ENCODE measurements at places on chromosomes 16 and 17.

- DNase-seq = no peak
Observed at GRCh38 chr17:52047086-52047485, 111.4 kb downstream of the CA10 start.

DNA sequence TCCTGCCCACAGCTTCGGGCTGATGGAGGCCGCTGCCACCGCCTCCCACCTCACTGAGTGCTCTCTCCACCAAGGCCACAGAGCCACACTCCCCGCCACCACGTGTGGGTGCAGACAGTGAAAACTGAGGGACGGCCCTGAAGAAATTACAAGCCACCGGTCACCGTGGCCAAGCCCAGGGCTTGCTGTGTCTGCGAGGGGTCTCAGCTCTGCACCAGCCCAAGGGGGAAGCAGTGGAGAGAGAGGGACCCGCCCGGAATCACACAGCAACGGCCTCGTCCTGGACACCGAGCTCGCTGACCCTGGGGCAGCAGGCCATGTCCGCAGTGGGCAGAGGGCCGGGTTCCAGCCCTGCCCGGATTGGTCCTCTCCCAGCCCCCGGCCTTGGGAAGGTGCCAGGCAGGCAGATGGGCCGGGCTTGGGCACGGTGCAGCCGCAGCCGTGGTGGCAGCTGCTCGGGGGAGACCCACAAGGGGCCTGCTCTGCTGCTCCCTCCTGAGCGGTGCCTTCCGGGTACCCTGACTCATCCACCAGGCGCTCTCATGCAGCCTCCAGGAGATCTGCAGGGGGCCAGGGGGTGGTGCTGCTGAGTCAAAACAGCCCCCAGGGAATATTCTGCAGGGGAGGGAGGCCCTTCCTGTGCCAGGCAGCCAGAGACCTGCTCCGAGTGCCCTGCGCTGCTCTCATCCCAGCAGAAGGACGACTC lies 52.0 kb downstream of the CBFA2T3 start:
- DNase-seq = no peak

DNA sequence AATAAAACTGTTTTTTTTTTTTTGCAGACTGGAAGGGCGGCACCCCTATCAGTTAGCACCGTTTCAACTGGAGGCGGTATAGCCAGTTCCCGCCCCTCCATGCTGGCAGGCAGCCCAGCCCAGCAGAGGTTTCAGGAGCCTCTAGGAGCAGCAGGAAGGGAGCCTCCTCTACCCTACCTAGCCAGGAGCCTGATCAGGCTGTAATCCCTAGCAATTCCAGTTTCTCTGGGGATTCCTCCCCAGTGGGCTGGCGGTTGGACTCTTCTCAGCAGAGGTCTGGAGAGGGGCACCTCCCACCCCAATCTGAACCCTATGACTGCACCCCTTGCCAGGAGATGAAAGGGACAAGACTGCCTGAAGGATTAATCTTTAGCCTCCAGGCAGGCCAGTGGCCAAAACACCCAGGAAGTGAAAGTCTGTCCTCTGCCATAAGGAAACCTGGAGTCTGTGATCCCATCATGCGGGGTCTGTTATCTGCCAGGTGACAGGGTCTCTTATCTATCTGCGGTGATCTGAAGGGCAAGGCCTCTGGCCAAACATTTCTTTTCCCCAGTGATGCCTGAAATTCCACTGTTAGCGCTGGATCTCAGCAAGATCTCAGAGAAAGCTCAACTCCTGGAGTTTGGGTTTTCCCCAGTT lies 4.9 kb upstream of the CDH1 start:
- peak; percentile 93 for DNase-seq

DNA sequence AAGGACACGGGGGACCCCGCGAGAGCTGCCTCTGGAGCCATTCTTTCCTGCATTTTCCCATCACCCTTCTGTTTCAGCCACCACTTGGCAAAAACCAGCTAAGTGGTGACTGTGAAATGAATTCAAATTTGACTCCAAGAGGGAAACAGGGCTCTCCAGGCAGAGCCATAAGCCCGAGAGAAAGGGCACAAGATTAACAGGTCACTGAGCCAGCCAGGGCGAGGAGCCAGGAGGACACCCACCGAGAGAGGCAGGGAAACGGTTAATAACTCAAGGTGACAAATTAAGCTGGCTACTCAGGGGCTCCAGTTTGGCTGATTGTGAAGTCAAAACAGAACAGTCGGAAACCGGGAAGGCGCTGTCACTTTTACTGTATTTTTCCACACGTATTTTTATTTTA lies 67.8 kb upstream of the SOX9 start:
- no peak for DNase-seq

DNA sequence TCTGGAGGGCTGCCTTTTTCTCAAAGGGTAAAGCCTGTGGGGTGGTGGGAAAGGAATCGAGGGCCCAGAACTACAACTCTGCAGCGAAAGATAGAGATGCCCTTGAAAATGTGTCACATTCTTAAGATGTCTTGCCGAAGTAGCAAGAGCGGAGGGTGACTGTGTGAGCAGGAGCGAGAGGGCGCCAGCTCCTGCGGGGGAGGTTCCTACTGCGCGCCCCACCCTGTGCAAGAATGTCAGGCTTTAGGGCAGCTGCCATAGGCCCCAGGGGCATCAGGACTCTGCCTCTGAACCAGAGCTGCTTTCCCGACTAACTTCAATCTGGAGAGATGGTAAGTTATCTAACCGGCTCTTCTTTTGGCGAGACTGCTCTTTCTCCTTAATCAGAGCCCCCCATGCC lies 11.8 kb upstream of the ITGAE start:
- DNase-seq = no peak

- DNase-seq = no peak
Observed at GRCh38 chr17:67438667-67439066, 61.6 kb downstream of the PITPNC1 start.

GRCh38 chr16:75458029-75458428 lies 6.5 kb downstream of the TMEM170A start:
- no peak for DNase-seq

GRCh38 chr16:70706948-70707465 lies 21.2 kb upstream of the MTSS2 start:
- no peak for DNase-seq

GRCh38 chr16:73228649-73229048 lies 180.7 kb upstream of the ZFHX3 start:
- DNase-seq = no peak

- no peak for DNase-seq
Observed at GRCh38 chr16:57986196-57986595, 14.3 kb downstream of the ZNF319 start.

GRCh38 chr16:13483121-13483520 lies 436.8 kb upstream of the ERCC4 start:
- DNase-seq = no peak

DNA sequence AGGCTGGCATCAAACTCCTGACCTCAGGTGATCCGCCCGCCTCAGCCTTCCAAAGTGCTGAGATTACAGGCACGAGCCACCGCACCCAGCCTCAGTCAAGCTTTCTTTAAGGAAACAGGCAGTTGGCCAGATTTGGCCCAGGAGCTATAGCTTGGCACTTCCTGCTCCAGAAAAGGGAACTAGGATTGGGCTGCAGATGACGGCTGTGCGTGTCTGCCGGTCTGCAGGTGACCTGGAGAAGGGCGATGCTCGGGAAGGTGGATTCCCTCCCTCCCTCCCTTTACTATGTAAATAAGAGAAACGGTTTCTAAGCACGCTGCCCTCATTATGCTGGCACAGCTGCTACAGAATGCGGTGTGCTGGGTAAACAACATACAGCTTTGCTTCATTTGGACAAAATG lies 215.9 kb downstream of the RPTOR start:
- DNase-seq = peak; percentile 73

GRCh38 chr16:31216422-31217135 lies at the start of gene PYDC1:
TSS of gene PYDC1 (minus strand) at chr16:31217135. CDS start at chr16:31217028, 107 bp downstream.
- no peak for DNase-seq

- DNase-seq = no peak
Observed at GRCh38 chr16:11121914-11122692, 133.9 kb downstream of the SOCS1 start.

GRCh38 chr17:8503368-8503767 lies 67.7 kb downstream of the NDEL1 start:
- DNase-seq = no peak

DNA sequence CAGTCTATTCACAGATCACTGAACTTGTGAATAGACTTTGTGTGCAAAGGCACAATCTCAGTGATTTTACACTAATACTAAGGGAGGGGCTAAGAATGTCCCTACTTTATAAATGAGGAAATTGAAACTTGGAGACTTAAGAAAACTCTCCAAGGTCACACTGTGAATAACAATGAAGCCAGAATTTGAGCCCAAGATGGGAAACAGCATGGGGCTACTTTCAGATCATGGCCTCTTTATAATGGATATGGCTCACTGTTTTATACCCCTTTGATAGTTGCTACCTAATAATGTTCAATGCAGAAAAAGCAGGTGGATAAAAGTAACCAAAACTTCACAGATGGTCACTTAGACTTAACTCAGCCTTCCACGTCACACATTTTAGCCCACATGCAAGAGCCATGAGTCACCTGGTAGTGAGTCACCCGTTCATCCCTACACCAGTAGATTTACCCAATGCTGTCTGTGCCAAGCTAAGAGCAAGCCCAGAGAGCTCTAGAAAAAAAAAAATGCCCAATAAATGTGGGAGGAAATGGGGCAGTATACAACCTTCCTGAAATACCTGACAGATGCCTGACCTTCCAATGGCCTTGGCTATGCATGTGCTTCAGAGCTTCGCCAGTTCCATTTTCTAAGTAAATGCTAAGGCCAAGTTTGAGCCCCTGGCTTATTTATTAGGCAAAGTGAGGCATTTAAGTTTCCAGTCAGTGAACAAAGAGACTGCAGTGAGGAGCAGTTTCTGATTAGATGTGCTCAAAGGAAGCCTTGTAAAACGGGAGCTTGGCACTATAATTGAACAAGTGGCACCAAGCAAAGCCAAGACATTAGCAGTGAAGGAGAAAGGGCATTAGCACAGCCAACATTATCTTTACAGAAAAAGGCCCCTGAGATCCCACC lies 219.7 kb downstream of the TMEM114 start:
- DNase-seq = peak; percentile 15

DNA sequence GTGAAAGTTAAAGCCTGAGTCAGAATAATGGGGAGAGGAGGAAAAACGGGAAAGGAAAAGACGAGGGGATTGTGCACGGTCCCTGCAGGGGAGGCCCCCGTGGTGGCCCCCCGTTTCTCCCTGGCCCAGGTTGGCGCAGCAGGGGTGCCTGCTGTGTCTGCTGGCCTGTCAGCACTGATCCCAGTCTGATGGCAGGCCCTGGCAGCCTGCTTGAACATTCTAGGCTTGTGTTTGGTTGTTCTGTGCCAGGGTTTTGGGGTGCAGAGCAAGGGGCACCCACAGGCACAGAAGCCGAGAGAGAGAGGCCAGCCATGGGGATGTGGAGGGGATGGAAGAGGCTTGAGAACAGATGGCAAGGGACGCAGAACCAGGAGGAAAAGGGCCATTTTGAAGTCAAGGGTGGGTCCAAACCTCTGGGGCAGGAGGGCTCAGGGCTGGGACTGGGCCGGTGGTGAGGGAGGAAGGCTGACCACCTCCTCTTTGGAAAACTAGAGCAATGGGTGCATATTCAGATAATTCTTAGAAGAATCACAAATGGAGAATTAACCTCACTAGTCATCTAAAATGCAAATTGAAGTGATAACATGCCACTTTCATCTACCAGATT lies 35.9 kb downstream of the TBX4 start:
- no peak for DNase-seq

DNA sequence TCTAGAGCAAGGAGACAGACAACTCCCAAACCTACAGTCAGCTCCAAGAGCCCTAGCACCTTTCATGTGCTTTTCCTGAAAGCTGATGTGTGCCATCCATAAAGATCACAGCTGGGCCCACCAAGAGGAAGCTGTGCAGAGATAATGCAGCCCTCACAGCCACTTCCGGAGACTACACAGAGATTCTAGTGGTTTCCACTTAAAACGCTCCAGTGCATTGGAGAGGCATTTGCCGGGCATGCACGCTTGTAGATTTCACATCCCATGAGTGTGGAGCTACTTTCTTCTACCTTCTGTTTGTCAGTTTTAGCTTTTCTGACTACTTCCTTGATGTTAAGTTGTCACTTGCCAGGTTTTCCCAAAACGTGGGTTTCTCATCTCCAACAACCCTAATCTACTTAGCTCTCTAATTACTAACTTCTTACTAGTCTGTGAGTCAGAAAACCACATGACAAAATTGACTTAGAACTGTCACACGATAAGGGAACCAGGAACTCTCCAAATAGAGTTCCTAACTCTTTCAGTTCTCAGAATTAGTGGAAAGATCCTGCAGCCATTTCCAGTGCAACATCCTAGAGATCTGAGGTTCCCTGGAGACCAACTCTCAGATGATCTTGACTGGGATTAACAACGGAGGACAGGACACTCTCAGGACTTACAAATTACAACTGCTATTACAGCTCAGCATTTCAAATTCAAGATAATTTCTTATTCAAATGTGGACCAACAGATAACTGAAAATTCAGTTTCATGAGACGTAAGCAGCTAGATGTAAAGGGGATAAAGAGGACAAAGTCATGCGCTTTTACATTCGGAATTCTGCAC lies 28.6 kb downstream of the PMP22 start:
- no peak for DNase-seq

GRCh38 chr17:67349420-67349819 lies 17.0 kb downstream of the PSMD12 start:
- no peak for DNase-seq

- peak; percentile 81 for DNase-seq
Observed at GRCh38 chr17:39863918-39864746, at the start of gene IKZF3. TSS of gene IKZF3 (minus strand) at chr17:39864312. CDS start at chr17:39864126, 186 bp downstream.
